Eye (tissue), 1 donor: ENCODE measurements at places on chromosomes 6 and 20.

- DNase-seq, result no peak
Observed at GRCh38 chr20:47241345-47241781, 115.1 kb downstream of the ZMYND8 start.

- DNase-seq, result peak; percentile 56
Observed at GRCh38 chr20:19382386-19383340, 170.2 kb downstream of the SLC24A3 start.

DNA sequence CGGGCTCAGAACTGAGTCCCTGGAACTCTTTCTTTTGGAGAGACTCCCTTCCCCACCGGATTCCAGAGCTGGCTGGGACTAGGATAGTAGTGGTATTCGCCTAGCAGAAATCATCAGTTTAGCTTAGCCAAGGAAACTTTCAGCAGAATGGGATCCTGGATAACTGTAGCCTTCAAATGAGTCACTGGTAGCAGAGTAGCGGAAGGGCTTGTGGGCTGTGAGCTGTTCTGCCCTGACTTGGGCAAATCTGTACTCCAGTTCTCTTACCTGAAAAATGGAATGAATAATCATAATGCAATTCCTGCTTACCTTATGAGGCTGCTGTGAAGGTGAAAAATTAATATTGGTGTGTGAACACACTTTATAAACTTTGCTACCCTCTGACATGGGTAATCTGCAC lies 244.3 kb upstream of the CHD6 start:
- no peak for DNase-seq

GRCh38 chr6:129643176-129643575 lies 66.8 kb downstream of the ARHGAP18 start:
- no peak for DNase-seq

DNA sequence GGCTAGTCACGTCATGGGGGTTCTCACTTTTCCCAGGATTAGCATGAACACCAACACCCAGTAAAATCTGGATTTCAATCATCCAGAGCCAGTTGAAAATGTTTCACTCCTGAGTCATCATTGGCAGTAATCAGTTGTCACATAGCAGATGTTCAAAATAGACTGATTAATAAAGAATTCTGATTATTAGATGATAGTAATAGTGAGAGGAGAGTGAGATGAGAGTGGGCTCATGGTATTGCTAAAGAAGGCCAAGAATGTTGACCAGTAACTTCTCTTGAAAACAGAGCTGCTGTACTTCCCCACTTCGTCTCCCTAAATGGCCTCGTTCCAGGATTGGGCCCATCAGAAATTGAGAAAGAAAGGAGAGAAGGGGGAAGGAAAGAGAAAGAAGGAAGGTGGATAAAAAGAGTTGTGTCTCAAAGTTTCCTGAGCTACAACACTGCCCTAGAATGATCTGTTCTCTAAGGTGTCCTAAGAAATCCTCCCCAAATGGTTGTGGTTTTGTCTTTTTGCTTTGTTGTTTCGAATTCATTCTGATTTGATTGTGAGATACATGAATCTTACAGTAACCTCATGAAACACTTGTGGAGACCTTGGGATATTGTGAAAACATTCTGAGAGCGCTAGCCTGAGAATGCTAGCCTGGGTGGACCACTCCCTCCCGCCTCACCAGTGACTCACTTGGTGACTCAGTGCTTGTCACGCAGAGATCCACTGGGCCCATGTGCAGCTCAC lies 502.2 kb upstream of the JARID2 start:
- no peak for DNase-seq

- DNase-seq, result peak; percentile 44
Observed at GRCh38 chr20:32516583-32517517, 68.3 kb downstream of the NOL4L start.

- DNase-seq, result no peak
Observed at GRCh38 chr6:36248980-36249379, 20.9 kb upstream of the PNPLA1 start.

- no peak for DNase-seq
Observed at GRCh38 chr20:5489601-5490000, 172.8 kb upstream of the PROKR2 start.

DNA sequence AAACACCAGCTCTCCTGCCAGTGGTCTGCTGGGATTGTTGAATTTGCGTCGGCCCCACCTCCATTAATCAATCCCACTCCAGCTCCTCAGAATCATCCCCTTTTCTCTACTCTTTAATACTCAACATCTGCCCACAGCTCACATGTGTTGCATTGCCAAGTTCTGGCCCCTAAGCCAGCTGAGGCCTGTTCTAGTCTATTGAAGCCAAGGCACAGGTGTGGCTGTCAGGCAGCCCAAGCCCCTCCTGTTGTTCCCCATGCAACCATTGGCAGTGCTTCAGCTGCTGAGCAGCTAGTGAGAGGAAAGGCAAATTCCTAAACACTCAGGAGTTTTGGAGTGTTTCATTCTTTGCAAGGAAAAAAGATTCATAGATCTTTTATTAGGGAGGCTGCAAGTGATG lies 128.0 kb upstream of the NT5E start:
- DNase-seq, result peak; percentile 16

- DNase-seq, result no peak
Observed at GRCh38 chr20:45510242-45510862, 5.1 kb downstream of the SPINT3 start.

- peak; percentile 55 for DNase-seq
Observed at GRCh38 chr20:57540890-57541580, 16.1 kb upstream of the CTCFL start.

- DNase-seq, result peak; percentile 94
Observed at GRCh38 chr20:3768342-3769130, 983 bp upstream of the ADISSP start.

DNA sequence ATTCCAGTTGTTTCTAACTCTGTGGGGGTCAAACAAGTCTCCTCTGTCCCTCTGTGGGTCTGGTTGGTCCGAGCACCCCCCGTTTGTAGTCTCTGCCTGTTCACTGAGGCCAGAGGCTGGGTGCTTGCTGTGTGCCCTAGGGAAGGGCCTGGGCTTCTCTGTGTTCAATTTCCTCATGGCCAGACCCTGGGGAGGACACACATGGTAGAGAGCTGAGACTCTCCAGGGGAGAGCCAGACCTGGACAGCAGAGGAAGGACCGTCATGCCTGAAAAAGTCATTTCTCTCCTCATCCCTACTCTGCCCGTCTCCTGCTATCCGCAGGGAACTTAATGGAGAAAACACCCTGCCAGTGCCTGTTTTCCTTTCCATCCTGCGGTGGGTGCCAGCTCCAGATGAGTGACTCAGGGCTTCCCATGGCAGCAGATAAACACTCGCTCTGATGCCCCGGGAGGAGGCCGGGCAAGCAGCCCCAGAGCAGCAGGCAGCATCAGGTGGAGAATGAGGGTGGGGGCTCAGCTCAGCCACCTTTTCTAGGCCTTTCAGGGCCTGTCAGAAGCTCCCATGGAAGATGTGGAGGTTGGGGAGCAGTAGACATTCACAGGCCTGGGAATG lies 51.9 kb downstream of the SNAI1 start:
- DNase-seq, result no peak

- DNase-seq, result peak; percentile 68
Observed at GRCh38 chr20:10603971-10604864, 69.6 kb downstream of the JAG1 start.

GRCh38 chr20:42378826-42379225 lies 760.6 kb upstream of the CHD6 start:
- DNase-seq, result no peak

DNA sequence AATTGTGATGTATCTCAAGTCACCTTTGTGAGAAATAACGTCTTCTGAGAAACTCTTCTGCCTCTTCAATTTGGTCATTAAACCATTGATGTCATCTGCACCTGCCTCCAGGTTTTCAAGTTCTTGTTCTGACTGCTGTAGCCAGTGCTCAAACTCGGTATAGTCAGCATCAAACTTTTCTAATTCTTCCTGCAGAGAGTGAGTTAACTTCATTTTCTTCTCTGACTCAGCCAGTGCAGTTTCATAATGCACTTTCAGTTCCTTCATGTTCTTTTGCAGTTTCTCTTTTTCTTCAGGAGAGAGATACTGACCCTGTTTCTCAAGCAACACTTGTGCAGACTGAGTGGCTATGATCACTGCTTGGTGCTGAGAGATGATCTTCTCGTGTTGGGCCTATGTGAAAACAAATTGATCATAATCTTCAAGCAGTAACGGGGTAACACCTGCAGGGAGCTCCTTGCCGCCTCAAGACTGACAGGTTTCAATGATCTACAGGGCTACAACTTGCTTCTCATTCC lies 48.8 kb downstream of the DST start:
- DNase-seq, result no peak

DNA sequence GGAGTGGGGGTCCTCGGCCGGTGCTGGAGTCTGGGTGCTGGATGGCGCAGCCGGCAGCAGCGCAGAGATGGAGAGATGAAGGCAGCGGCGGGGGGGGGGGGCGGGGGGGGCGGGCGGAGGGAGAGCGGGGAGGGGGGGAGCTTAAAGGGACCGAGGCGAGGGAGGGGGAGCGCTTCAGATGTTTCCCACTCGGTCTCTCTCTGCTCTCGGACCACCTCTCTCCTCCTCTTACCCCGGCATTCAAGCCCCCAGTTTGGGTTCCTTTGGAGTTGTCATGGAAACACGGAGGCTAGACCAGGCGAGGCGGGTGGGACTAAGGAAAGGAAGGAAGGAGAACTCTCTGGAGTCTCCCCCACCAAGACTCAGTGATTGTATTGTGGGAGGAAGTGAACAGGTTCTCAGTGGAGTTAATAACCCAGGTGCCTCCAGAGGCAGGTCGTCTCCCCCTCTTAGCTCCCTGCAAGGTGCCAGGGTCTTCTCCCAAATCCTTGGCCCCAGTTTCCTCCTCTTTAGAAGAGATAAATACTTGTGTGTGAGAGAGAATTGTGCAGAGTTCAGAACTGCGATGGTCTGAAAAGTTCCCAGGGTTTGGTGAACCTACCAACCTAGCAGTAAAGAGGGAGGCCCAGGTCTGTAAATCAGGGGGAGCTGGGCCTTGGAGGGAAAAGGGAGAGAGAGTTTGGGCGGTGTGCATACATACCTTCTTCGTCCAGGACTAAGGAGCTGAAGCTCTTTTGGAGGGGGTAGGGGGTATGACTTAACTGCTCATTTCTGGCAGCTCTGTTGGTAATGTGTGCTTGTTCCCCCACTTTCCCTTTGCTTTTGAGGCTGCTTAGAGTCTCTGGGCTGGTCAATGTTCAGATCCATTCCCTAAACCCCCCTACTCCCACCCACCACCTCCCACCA lies at the start of gene PRRT1:
Gene PRRT1 (minus strand): TSS at position 77 of the 906 bp plus-strand sequence. CDS start 112 bp downstream, outside the sequence.
- DNase-seq, result peak; percentile 39

DNA sequence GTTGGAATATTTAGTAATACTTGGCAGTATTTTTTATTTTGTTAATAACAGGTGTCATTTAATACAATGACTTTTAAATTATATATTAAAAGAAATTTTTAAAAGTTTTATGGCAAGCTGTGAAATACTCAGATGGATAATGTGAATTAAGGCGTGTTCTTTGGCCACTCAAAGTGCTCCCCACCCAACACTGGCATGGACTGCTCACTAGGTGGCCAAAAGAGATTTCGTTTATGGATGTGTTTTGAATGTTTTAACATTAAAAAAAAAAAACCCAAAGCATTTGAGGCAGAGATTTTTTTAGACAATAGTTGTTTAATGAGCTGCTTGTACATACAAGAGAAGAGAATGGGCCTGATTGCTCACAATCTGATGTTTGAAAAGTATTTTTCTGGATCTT lies 86.5 kb downstream of the QKI start:
- DNase-seq, result no peak

- DNase-seq, result no peak
Observed at GRCh38 chr6:23647045-23647444, 479.0 kb upstream of the NRSN1 start.

DNA sequence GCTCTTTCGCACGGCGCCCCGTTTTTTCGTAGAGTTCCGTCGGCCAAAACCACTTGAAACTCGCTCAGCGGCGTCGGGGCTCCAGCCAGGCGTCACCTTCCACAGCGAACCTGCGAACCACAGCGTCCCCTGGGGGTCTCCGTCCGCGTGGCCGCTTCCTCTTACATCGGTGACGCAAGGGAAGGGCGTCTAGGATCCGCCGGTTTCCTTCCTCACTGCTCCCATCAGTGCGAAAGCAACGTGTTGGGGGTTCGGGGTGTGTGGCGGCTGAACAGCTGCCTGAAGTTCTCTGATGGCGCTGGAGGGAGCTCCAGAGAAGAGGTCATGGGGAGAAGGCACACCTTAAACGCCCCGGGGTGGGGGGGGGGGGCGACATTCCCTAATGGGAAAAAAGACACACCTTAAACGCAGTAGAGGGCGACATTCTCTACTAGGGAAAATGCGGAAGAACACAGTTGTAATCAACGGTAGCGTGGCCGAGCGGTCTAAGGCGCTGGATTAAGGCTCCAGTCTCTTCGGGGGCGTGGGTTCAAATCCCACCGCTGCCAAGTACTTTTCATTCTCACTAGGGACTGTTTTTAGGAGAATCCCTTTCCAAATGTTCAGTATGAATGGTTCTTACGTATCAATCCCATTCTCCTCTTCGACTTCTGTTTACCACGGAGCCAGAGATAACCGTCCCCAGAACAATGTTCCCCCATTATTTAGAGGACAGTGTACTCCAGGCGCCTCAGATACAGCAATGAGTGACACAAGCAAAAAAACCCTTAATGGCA lies 16.4 kb downstream of the ZNF311 start:
- DNase-seq, result peak; percentile 71

GRCh38 chr6:91509039-91509438 lies 922.2 kb upstream of the MAP3K7 start:
- no peak for DNase-seq

DNA sequence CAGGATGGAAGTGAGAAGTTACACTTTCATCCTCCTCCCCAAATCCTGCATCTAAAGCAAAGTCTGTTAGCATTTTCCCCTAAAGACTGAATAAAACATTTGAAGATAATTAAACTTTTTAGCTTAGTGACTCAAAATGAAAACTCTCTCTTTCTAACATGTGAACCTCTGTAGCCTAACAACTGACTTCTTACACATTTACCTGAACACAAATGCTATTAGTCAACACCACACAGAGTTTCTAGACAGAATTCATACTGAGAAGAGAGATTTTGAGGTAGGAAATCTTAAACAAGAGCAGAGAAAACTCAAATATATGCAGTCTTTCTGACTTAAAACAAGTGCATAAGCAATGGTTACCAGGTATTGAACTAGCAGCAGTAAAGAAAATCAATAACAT lies 149.9 kb upstream of the SMLR1 start:
- no peak for DNase-seq

DNA sequence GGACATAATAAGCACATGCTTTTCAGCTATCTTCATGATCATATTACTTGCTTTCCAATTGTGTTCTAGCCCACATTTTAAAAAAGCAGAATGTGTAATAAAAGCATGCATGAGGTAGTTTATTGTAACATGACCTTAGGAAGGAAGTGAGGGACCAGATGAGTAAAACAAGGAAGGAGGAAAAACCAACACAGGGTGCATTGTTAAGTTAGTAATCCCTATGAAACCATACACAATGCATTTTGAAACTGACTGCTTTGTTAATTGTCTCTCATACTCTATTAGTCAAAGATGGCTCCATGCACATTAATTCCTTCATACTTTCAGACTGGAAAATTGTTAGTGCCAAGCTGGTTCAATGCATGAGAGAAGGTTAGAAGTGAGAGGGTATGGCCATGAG lies 37.7 kb upstream of the CENPW start:
- no peak for DNase-seq
